ENCODE measurements at places on chromosomes 2 and 18.

DNA sequence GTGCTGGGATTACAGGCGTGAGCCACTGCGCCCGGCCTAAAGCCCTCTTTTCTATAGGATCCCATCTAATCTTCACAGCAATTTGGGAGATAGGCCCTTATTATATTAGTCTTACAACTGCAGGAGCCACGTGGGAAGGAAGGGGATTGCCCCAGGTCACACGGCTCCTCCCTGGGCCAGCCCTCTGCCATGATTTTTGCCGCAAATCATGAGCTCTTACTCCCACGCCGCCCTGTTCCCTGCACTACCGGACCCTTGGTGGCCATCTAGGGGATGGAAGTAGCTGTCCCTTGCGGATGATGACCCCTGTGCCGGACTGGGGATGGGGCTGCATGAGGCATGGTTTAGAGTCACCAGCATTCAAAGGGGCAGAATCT lies 28.4 kb upstream of the PTMA start:
- DNase-seq = peak; percentile 81

GRCh38 chr18:22694954-22695353 lies 238.2 kb upstream of the RBBP8 start:
- no peak for DNase-seq

DNA sequence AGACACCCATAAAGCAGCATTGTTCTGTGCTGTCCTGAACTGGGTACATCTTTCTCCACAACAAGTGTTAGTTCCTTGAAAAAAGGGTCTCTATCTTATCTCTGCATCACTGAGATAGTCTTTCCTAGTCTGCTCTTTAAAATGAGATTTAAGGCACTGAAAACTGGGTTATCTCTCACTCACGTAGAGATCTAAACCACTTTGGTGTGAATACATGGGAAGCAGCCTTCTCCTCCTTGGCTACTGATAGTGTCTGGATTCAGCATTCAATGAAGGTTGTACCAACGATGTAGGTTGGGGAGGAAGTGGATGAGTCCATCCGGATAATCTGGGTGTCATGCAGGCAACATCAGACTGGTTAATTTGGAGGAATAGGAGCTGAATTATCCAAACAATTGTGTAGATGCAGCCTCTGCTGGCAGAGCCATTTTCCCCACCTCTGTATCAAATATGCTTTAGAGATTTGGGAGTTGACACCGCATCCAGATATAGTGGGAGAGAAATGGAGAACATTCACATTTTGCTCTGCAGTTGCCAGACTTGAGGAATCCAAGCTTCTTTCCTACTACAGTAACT lies 15.9 kb upstream of the SIX3 start:
- DNase-seq = no peak

GRCh38 chr2:179021258-179021657 lies 28.7 kb downstream of the CCDC141 start:
- no peak for DNase-seq

DNA sequence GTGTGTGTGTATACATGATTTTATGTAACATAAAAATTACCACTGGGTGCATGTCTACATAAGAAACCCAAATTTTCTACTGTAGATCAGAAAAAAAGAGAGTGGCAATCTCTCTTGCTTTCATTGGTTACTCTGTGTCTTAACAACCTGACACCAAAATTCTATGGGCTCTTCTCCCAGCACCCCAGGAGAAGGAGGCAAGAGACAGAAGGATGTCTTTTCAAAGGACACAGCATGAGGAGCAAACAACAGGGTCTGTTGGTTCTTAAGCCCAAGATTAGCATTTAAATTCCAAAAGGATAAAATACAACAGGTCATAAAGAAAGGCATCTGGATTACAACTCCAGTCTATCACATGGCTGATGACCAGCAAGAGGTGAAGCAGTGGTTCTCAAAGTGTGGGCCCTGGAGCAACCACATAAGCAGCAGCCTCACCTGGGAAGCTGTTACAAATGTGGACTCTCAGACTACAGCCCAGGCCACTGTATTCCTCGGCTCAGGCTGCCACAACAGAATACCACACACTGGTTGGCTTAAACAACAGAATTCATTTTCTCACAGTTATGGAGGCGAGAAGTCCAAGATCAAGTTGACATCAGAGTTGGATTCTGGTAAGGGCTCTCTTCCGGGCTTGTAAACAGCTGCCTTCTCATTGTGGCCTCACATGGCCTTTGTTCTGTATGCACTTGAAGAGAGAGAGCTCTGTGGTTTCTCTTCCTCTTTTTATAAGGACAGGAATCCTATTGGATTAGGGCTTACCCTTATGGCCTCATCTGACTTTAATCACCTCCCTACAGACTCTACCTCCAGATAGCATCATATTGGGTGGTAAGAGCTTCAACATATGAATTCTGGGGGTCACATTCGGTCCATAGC lies 79.8 kb upstream of the RNF152 start:
- DNase-seq = no peak

DNA sequence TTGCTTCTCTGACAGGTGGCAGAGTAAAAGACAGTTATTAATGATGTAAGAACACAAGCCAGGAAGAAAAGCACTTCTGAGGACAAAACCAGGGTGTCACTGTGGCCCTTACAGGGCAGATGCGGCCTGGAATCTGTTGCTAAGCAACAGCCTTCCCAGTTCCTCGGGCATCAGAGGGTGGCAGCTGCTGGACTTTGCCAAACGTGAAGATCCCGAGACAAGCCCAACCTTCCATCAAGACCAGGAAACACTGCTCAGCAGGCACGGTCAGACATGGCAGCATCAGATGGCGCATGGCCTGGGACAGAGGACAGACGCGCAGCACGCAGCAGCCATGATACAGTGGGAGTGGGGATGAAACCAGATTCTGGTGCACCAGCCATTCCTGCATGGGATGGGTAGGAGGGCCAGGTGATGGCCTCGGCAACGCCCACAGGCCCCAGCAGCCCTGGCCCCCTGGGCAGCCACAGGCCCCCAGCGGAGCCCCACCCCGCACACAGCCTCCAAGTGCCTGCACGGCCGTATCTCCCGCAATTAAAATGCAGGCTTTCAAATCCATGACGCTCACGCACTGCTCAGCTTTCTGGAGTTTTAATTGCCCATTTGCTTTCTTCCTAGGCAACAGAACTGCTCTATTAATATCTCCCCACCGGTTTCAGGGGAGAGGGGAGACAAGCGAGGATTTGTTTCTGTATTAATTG lies 89.0 kb downstream of the EIPR1 start:
- no peak for DNase-seq

DNA sequence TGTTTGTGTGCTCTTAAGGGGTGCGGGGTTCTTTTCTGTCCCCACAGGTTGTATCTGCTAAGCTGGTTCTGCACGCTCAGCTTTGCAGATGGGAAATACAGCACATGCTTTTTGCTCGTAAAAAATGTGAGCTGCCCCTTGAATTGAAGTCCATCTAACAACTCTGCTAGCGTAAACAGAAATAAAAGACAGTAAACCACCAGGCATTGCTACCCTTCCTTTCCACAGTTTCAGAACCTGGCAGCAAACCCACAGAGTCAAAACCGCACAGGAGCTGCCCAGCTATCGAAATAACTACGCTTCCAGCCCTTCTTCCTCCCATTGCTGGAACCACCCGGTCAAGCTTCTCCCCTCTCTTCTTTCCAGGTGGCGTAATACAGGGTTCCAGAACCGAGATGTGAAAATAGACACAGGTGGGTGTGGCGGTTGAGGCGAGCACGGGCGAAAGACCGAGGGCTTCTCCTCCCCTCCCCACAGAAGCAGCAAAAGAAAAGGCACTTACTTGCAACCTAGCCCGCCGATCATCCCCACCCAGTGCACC lies 479 bp downstream of the SCN9A start:
- no peak for DNase-seq

DNA sequence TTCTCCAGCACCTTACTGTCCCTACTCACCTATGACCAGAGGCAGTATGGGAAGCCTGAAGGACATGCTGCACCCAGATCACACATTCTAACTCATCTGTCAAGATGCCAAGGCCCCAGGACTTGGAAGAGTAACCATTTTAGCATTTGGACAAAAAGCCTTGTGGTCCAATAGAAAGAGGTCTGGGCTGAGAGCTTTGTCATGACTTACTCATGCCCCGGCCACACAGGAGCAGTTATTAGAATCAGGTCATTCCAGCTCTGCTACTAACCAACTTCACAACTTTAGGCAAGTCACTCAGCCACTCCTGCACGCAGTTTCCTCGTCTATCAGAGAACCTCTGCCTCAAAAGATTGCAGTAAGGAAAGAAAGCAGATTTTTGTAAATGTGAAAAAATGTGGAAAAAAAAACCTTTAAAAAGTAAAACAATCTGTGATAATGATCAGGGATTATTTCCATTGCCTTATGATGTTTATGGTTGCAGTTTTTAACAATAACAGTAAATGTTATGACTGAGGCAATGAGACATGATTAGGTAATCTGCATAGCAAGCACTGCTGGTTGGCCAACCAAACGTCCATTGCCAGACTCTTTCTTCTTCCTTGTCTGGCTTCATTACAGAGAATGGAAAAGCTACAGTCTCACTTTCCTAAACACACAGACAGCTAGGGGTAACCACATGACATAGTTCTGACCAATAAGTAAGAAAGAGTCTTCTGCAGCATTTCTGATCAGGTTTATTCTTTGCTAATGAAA lies 255.4 kb upstream of the CHAC2 start:
- DNase-seq = no peak

DNA sequence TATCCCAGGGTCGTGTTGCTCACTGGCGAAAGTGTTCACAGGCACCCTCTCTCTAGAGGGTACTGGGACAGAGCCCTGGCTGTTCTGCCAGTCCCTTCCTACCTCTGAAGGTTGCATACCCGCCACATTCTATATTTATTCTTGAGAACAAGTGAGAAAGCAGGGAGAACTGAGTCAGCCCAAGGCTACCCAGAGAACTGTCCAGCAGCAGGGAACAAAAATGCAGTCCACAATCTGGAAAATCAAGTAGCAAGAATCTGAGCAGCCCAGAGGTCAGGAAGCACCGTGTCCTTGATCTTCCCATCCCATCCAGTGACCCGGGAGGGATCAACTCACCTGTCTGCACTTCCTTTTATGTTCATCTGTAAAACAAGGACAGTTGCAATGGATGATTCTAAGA lies 164.1 kb downstream of the FBXO15 start:
- DNase-seq = no peak

GRCh38 chr2:112187805-112188596 lies 49.8 kb downstream of the FBLN7 start:
- no peak for DNase-seq

DNA sequence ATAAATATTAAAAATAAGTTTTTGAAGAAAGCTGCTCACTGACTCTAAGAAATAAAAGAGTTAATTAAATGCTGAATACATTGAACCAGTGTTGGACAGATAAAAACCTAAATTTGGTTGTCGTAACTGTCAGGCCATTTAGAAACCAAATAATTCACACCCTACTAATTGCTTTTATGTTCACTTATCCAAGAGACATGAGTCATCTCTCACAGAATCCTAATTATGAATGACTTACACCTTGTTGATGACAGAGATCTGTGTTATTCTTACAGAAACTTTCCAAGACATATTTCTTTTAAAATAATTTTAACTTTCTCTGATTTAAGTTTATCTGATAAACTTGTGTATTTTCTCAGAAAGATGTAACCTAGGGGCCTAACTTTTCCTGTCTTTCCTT lies 250.7 kb downstream of the IKZF2 start:
- DNase-seq = no peak

DNA sequence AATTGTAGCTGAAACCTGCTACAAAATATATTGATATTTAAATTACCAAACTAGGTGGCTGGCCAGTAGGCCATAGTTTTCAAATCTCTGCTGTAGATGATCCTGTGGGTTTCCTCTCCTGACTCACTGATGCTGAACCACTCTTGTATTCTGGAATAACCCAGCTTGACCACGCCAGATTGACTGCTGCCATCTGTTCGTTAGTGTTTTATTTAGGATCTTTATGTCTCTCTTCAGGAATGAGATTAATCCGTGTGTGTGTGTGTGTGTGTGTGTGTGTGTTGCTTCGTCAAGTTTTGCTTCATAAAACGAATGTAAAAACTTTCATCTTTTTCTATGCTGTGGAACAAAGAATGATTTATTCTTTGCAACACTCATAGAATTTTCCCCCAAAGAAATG lies 187.1 kb downstream of the DYSF start:
- DNase-seq = no peak

DNA sequence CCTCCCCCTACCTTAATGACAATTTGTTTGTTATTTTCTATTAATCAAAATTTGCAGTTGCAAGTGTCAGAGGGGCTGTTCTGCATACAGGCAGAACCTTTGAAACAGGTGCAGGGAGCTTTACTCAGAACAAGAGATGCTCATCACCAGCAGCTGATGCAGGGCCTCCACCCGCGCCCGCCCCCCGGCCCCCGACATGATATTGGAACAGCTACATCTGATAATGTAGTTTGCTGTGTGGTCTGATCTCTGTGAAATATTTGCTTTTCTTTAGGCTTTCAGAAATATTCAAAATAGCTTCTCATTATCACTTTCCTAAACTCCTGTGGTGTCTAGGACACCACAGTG lies 130.0 kb downstream of the PRKCE start:
- no peak for DNase-seq

DNA sequence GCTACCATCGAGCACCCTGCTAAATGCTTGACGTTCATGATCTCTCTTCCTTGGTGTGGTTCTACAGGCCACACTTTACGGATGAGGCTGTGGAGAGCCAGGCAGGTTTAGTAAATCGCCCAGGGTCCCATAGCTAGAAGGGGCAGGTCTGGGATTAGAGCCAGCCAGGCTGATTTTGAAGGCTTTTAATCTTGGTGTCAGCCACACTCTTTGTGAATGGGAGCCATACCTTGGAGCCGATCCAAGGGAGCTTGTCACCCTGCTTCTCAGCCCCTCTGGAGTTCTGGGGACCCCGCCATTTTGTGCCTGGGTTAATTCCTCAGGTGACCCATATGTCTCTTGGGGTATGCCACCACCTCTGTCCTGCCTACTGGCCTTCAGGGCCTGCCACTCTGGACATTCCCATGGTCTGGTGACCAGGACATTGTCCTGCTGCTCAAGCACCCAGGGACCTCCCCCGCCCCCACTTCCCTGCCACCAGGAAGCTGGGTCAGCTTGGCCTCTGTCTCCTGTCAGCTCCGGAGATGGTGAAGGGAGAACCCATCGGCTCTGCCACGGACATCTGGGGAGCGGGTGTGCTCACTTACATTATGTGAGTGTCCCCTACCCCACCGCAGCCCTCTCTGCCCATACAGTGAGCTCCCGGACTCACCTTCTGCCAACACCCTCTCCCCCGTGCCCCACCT lies 7.3 kb upstream of the GMPPA start:
- no peak for DNase-seq

DNA sequence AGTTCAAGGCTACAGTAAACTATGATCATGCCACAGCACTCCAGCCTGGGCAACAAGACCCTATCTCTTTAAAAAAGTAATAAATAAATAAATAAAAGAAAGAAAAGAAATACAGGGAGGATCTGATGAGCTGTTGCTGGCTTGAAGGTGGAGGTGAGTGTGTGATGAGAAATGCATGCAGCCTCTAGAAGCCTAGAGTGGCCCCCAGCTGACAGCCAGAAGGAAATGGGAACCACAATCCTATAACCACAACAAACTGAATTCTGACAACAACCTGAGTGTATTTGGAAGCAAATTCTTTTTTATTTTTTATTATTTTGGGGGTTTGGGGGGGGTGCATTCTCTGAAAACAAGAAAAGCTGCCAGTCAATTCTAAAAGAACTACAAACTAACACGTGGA lies 14.6 kb downstream of the NOL10 start:
- DNase-seq = no peak

Data from ecto neural progenitor cell (in vitro differentiated cells).